ENCODE measurements at places on chromosomes 3 and 15.

- no peak for DNase-seq
These were observed 32.6 kb downstream of the BLM start for GRCh38 chr15:90749754-90750153.

- no peak for DNase-seq
These were observed 231.7 kb downstream of the CPNE4 start for GRCh38 chr3:131803113-131803512.

- DNase-seq: no peak
These were observed 16.9 kb downstream of the ACAA1 start for GRCh38 chr3:38119821-38120692.

- no peak for DNase-seq
These were observed 208.2 kb upstream of the MANF start for GRCh38 chr3:51176923-51177322.

DNA sequence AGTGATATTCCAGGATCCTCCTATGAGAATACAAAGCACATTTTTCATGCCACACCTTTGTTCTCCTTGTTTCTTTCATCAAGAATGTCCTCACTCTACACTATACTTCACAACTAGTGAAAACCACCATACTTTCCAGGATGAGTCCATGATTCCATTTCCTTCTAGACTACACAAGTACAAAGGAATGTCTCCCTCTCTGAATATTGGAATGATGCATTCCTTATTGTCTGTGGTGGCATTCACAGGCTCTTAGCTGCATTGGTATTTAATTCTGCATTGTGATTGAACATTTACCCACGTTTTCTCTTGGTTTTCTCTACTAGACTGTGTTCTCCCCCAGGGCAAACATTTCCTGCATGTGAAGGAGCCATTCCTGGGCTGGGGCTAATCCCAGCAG, 217.5 kb downstream of the RAP2B start:
- no peak for DNase-seq

GRCh38 chr15:92105611-92106010, 252.1 kb downstream of the SLCO3A1 start:
- DNase-seq: no peak

DNA sequence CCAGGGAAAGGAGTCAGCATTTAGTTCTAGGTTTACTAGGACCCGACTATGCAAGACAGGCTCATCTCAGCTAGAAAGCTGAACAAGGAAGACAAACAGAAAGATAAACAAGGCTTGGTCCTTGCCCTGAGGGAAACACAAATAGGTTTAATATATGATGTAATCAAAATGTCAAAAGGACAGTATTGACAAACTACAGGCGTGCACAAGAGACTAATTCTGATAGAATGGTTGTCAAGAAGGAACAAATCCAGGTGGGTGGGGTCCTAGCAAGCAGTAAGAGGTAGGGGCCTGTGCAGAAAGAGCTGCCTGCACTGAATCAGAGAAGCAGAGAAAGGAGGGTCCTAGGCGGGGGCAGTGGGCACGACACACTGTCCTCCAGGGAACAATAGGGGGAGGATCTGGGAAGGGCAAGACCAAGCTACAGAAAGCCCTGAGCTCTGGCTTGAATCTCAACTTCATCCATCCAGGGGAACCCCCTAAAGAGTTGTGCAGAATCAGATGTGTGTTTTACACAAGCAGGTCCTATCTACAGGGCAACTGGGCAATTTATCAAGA, 23.4 kb downstream of the RFTN1 start:
- no peak for DNase-seq

DNA sequence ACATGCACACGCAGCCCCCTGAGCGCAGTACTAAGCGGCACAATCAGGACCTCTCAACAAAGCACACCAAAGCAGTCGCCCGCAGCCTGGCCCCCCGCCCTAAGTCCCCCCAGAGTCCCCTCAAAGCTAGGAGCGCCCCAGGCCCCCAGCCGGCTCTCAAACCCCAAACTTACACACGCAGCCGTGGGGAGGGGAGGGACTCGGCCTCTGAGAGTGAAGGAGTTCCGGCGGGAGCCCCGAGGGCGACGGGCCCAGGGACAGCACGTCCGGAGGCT, 5.5 kb downstream of the GATA2 start:
- DNase-seq: no peak

- no peak for DNase-seq
These were observed 191.5 kb upstream of the SLC2A2 start for GRCh38 chr3:171218069-171218468.

- no peak for DNase-seq
These were observed 63.5 kb downstream of the HACD2 start for GRCh38 chr3:123521179-123521969.

DNA sequence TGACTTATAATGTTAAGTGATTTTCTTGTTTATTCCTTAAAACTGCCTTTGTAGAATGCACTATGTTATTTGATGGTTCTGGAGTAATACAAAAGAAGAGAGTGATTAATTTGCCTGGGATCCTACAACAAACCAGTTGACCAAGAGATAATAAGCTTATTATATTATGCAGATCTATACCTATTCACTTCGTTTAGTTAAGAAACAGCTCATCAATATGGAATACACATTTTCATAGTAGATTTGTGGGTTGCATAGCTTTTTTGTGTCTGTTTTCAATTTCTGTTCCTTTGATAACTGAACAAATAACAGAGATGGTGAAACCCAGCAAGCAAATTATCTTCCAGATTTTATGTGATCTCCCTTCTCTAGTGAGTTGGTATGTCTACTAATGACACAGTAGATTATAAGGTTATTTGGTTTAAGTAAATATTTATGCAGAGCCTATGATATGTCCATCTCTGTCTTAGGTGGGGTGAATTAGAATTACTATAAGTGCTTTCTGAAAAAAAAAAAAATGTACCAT, 443.3 kb upstream of the TPRG1 start:
- no peak for DNase-seq

DNA sequence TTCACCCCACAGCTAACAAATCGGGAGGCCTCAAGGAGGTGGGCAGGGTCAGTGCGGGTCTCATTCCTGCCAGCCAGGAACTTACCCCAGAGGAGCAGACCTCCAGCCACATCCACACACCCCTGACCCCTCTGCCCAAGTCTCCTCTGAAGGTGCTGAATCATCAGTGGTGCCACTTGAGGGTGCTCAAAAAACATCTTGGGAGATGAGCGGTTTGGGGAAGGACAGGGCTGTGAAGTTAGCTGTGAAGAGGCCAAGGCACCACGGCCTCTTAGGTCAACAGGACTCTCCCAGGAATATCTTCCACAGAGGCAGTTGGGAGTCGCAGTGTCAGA, 1.2 kb downstream of the DAPK2 start:
- DNase-seq: no peak

GRCh38 chr3:165994293-165994692, 157.1 kb upstream of the BCHE start:
- no peak for DNase-seq

DNA sequence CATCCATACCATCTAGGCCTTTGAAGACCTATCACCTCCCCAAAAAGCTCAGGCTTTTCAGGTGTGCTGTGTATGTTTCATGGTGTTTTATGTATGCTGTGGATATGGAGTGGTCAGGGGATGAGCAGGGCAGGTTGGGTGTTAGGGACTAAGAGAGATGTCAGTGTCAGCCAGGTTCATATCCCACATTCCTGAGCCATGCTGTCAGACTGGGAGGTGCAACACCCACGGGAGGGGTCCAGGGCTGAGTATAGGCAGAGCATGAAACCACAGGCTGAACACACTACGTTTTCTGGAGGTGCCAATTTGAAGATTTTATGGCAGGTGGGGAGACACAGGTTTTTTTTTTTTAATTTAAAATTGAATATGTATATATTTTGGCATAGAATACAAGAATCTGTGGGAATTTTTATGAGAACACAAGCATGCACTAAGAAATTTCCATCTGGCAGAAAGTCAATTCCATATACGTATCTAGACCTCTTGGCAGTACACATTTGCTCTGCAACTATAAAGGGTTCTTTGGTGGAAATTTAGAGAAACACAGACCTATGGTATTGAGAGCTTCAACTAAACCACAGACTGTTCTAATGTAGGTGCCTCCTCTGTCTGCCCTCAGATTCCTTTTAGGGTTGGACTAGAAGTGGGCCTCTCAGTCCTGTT, 101.9 kb upstream of the RNU6-1 start:
- no peak for DNase-seq

DNA sequence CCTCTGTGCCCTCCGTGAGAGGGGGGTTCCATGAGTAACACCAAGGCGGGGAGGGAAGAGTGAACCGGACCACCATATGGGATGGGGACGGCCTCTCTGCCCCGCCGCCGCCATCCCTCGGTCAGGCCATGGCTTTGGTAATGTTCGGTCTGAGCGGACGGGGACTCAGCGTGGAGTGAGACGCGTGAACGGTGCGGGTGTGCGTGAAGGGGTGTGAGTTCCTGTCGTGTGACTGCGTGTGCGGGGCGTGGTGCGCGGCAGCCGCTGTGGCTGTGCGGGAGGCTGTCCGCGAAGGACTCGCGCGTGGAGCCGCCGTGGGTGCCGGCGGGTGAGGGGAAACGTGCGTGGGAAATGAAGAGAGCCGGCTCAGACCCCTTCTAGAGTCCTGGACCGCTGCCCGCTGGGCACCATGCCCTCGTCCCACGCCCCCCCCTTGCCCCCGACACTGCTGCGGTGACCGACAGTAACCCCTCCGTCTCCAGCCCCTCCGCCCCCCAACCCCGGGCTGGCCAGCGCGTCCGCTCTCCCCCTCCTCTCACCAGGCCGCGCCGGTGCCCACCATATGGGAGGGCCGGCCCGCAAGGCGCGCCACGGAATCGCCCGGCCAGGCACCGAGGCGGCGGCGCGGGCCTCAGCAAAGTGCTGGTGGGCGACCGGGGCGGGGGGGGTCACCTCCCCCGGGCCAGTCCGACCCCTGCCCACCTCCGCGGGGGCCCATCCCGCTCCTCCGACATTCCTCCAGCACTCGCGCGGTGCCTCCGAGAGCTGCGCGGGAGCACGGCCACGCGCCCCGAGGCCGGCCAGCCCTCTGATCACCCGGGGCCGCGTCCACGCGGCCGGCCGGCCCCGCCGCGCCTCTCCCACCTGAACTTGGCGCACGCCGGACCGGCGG, 589 bp downstream of the KLF15 start:
- peak; percentile 72 for DNase-seq

DNA sequence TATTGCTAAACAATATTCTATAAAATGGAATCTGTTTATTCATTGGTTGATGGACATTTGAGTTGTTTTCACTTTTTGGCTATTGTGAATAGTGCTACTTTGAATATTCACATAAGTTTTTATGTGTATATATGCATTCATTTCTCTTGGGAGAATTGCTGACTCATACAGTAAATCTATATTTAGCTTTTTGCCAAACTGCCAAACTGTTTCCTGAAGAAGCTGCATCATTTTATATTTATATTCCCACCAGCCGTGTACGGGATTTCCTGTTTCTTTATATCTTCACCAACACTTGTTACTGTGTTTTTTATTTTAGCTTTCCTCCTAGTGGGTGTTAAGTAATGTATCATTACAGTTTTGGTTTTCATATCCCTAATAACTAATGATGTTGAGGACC, 12.5 kb upstream of the TCAIM start:
- no peak for DNase-seq

DNA sequence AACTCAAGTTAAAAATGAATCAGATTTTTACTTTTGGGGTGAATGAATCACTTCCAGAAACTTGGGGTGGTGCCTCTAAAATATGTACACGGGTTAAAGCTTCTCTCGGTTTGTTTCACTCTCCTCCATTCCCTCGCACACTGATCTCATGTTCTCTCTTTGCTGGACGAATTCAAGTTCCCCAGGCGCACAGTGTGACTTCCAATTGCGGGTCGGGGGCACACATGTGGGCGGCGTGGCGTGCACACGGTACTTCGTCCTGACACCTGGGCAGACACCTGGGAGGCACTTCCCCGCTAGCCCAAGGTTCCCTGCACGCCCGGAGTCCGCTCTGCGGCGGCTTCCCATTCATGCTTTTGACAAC, 692 bp downstream of the SCAANT1 start:
- no peak for DNase-seq

DNA sequence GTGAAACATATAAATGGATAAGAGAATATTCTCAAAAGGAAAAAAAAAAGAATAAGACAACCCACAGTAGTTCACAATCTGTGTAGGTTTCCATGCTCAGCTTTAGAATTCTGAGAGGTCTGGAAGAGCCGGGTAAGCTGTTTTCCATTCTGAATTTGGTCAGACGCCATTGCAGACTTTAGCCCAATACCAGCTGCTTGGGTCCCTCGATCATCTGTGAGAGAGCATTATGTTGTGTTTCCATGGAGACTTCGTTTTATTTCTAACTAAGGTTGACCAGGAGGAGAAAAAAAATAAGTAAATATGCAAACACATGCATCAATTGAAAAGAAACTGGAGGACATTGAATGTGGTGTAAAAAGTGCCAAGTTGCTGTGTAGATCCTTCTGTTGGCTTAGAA, 25.5 kb downstream of the KCNAB1 start:
- no peak for DNase-seq

DNA sequence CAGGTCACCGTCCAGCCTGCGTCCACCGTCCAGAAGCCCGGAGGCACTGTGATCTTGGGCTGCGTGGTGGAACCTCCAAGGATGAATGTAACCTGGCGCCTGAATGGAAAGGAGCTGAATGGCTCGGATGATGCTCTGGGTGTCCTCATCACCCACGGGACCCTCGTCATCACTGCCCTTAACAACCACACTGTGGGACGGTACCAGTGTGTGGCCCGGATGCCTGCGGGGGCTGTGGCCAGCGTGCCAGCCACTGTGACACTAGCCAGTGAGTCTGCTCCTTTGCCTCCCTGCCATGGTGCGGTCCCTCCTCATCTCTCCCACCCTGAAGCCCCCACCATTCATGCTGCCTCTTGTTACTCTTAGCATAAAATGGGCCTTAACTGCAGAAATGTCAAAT, 39.2 kb downstream of the BOC start:
- DNase-seq: no peak

- DNase-seq: no peak
These were observed 55.3 kb upstream of the SLC6A1 start for GRCh38 chr3:10937141-10937825.

DNA sequence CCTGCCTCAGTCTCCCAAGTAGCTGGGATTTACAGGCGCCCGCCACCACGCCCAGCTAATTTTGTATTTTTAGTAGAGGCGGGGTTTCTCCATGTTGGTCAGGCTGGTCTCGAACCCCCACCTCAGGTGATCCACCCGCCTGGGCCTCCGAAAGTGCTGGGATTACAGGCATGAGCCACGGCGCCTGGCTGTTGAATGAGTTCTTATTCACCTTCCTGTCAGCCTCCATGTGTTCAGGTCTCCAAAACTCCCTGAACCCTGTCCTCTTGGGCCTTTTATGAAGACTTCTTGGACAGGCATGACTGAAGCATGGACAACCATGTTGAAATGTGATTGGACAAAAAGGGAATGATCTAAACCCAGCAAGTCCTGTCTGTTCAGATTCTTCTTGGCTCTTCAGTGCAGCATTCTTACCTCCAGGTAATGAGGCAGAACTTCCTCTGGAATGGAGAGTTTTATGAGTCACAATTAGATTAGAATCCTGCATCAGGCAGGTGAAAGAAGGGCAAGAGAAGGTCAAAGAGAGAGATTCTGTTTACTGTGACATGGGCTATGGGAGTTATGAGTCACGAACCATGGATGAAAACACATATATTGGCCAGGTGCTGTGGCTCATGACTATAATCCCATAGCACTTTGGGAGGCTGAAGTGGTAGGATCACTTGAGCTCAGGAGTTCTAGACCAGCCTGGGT, 23.1 kb upstream of the EIF4A2 start:
- DNase-seq: no peak

- no peak for DNase-seq
These were observed 234.4 kb upstream of the TPRG1 start for GRCh38 chr3:188937389-188937788.
